ENCODE measurements at places on chromosomes 11 and 22.

DNA sequence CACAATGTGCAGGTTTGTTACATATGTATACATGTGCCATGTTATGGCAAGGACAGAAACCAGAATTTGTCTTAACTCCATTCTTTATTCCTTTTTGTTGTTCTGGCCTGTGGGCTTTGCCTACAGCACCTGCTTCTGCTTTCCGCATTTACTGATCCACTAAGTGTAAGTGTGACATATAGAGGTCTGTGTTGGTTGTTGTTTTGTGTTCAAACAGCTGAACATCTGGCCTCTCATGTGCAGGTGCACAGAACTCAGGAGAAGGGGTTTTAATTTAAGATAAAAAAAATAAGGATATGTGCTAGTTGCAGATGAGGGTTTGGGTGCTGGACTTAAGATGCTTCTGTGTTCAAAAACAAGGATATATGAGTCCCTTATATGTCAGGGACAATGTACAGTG lies 85.8 kb upstream of the RAG2 start:
- no peak for DNase-seq

DNA sequence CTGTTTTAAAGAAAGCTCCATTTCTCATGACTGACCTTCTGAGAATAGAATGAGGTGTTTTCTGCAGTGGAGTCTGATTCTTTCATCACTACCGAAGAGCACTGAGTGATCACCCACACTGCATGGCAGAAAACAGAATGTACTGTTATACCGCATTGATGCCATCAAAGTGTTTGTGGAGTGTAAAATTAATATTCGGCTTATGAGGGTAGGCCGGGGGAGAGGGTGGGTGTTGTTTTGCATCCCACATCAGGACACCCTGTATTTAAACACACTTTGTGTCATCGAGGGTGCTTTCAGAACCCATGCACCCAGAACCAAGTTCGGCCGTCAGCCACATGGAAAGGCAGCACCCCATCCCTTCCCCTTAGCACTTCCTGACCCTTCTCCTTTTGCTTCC lies 41.3 kb upstream of the ETS1 start:
- DNase-seq: no peak

DNA sequence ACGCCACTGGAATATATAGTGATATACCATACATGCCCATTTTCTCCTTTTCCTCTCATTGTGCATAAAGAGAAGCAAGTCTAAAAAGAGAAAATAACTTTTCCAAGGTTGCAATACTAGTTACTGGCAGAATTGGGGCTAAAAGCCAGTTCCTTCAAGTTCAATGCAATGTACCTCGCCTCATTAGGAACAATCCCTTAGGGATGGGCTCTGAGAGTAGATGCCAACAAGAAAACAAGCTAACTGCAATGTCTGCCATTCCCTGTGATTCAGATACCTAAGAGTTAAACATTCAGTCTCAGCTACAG lies 114.3 kb downstream of the RBFOX2 start:
- no peak for DNase-seq

- no peak for DNase-seq
These were observed 350.2 kb downstream of the LARGE1 start for GRCh38 chr22:33570110-33570509.

DNA sequence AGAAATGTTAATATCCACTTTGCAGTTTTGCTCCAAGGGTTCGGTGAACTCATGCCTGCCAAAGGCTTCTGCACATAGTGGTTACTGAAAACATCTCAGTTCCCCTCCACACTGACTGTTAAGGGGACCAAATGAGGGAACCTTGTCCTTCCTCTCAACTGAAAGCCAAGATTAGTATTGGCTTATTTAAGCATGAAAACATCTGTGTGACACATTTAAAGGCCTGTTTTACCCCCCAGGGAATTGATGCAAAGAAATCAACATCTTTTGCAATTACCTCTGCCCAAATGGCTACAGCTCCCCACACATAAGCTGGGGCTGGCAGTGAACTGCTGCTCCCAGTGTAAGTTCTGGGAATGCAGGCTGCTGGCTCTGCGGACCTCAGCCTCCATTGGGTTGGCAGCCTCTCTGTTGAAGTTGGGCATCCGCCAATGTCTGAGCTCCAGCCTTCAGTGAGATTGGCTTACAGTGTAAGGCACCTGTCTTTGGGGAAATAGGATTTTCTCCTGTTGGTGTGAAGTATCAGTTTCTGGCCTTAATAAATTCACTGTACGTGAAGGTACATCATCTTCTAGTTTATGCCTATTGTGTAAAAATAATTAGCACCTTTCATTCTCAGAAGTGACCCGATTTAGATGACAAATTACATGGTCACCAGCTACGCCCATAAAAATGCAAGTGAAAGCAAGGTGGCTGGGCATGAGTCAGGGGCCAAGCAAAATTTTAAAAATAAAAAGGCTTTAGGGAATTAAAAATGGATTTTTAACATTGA lies 213.4 kb upstream of the SYN3 start:
- DNase-seq: no peak

GRCh38 chr11:124199702-124200101 lies 16.6 kb downstream of the OR10D3 start:
- no peak for DNase-seq

GRCh38 chr11:82754410-82754809 lies 20.7 kb upstream of the FAM181B start:
- no peak for DNase-seq

- DNase-seq: no peak
These were observed 12.5 kb upstream of the MICALL1 start for GRCh38 chr22:37893583-37893983.

DNA sequence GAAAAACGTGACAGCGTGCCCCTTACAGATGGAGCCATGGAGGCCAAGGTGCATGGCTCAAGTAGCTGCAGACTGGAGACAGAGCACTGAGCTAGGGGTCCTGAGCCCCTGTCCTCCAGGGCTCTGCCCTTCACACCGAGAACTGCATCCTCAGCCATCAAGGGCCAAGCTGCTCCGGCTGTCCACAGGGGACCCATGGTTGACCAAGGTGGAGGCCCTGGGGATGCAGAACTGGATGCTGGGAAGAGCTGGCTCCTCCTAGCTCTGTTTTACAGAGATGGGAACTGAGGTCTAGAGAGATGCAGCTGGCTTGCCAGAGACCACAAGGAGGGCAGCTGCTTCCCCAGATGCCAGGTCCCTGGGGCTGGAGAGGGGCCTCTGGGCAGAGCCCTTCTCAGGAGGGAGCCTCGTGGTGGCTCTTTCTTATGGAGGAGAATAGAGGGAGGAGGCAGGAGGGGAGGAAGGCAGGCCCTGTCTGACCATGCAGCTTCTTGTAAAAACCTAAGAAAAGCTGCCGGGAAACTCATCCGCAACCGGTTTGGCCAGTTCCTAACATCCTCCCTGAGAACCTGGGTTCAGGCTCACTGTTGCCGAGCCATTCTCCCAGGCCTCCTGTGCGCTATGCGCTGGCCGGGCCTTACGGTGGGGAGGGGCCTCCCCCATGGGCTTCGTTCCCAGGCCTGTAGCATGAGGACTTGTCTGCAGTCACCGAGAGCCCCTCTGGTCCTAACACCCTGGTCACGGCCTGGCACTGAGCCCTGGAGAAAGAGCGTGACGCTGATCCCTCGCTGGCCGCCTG lies 80.6 kb downstream of the WNT7B start:
- DNase-seq: no peak

DNA sequence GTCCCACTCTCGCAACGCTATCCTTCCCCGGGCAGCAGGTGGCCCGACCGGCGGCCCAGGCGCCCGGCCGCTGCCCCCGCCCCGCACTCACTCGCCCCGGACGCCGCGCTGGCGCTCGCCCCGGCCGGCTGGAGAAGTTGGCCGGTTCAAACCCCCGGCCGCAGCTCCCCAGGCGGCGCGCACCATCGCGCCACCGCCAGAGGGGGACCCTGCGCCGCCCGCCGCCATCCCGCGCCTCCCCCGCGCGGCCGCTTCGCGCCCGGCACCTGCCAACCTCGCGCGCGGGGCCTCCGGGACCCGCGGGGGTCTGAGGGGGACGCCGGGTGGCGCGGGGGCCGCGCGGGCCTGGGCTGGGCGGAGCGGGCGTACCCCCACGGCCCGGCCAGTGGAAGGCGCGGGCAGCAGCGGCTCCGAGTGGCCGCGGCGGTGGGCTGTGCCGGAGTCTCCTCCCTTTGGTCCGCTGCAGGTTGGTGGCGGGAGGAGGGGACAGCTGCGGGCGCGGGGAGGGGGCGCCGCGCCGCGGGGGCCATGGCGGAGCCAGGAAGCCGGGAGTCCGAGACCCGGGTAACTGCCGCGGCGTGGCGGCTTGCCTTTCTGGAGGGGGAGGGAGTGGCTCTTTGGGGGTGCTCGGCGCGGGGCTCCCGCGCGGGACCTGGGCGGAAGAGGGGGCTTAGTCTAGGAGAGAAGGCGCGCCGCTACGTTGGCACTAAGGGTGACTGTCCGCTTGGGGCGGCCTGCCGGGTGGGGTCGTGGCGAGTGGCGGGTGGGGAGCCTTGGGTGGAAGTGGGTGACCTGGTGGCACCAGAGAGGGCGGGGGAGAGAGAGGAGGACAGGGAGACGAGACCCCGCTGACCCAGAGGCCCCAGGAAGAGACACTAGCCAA lies at the start of the genes MPST and TST:
Gene MPST (plus strand): TSS at position 434 of the 883 bp plus-strand sequence. CDS start 95 bp downstream, at position 529.
Gene TST (minus strand): TSS at position 139 of the 883 bp plus-strand sequence. CDS start 715 bp downstream, outside the sequence.
- DNase-seq: peak; percentile 56

DNA sequence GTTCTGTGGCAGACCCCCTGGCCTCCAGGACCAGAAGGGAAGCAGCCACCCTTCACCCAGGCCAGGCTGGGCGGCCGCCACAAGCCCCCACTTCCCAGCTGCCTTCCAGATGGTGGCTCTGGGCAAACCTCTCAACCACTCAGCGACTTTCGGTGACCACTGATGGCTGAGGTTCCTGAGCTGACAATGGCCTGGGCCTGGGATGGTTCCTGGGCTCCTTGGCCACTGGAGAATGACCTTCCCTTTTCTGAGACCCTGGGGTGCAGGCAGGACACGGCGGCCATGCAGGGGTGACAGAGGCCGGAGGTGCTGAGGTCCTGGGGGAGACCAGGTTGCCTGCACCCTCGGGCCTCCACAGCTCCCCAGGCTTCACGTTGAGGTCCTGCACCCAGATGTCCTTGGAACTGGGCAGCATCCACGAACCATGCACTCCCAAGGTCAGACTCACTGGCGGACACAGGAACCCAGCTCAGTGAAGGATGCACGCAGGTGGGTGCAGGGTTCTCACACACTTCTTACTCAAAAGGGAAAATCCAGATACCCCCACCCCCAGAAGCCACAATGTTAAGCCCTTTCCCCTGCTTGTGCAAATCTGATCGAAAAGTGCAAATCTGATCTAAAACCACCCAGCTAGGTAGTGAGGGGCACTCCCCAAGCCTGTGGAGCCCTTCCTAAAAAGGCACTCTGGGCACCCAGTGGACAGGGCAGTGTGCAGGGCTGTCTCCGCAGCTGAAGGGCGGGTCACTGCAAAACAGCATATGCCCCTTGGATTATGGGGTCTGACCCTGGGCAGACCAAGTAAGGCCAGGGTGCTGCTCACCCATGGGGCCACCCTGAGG lies 13.9 kb upstream of the PHLDA2 start:
- no peak for DNase-seq

GRCh38 chr11:74626130-74626529 lies 33.7 kb downstream of the POLD3 start:
- no peak for DNase-seq

GRCh38 chr11:38019072-38019775 lies 1421.2 kb upstream of the RAG2 start:
- DNase-seq: no peak

GRCh38 chr11:133832991-133833897 lies 12.1 kb downstream of the SPATA19 start:
- no peak for DNase-seq

GRCh38 chr11:31240340-31240904 lies 129.1 kb downstream of the DCDC1 start:
- DNase-seq: no peak

- peak; percentile 64 for DNase-seq
These were observed at the start of gene ME3 for GRCh38 chr11:86672007-86672621. Gene ME3, minus strand, starts transcription at chr11:86672616.

- no peak for DNase-seq
These were observed 267.2 kb downstream of the BUD13 start for GRCh38 chr11:116505298-116506262.

GRCh38 chr22:20619045-20619892 lies 111.9 kb downstream of the MED15 start:
- no peak for DNase-seq

DNA sequence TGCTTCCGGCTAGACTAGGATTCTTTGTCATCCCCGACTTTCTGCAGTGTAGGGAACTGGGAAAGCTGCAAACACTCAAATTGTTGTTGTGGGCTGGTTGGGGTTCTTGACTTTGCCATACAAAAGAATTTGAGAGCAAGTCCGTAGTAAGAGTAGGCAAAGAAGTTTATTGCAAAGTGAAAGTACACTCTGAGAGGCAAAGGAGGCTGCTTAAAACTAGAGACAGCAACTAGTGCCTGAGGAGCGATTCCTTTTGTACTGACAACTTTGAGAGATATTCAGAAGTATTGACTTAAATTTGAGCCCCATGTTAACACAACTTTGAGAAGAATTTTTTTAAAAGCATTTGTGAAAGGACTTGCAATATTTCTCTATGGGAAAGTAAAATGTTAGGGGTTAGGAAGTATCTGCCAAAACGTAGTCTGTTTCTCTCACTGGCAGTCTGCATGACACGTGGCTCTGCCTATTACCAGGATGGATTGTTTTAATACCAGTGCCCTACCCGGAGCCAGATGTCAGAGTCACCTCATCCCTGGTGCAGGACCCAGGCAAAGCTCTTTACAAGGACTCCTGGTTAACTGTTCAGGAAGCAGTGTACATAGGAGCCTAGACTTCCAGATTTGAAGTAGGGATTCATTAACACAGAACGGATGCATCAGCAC lies 85.0 kb upstream of the CLPB start:
- no peak for DNase-seq

GRCh38 chr11:126739499-126740145 lies 260.9 kb downstream of the KIRREL3 start:
- DNase-seq: no peak

- no peak for DNase-seq
These were observed 506.1 kb upstream of the KIRREL3 start for GRCh38 chr11:127506647-127507046.

DNA sequence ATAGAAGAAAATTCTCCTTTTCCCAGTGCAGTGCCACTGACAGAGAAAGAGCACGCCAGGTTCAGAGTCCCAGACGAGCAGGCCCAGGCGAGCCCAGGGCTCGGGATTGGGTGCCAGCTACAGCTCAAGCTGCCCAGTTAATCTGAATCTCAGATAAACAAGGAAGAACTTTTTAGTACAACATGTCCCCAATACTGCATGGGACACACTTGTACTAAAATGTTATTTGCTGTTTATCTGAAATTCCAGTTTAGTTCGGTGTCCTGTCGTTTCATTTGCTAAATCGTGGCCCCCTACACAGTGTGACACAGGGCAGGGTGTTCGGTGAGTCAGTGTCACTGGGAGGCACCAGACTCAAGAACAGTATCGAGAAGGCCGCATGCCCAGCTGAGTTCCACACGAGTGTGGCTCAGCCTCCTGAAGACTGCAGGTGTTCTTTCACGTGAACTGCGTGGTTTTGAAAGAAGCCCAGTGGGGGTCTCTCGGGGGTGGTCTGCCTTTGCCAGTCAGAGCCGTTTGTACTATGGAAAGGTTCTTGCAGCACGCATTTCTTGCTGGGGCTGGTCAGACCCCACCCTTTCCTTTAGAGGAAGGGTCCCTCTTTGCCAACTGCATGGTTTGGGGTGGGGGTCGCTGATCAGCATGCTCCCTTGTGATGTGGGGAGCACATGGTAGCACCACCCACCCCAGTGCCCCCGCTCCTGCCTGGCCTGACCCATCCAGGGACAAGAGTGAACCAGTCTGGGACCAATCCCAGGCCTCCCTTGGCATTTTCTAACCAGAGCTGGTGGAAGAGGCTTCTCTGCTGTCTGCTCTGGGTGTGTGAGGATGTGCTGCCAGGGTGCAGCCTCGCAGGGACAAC lies 115.6 kb upstream of the B3GAT1 start:
- no peak for DNase-seq

All from CD14-positive monocyte (primary cell).